ENCODE measurements at places on chromosomes 5 and 9. TPM values are rescaled to one million over a fixed set of nuclear protein-coding genes. Genes with fewer than 3 reads are reported as not detected.

Gene EGFLAM
- total RNA-seq: 0.17 TPM

Gene HAVCR2
- total RNA-seq: not detected

Gene PCDHB13
- 0.23 TPM for total RNA-seq

- DNase-seq: no peak
Measured at GRCh38 chr9:95610006-95610785, 93.4 kb upstream of the PTCH1 start.

- DNase-seq: no peak
Measured at GRCh38 chr5:156008844-156009243, 318.1 kb upstream of the SGCD start.

Measured in epithelial cell of proximal tubule (primary cell).